ENCODE measurements at places on chromosomes 3 and 15.

DNA sequence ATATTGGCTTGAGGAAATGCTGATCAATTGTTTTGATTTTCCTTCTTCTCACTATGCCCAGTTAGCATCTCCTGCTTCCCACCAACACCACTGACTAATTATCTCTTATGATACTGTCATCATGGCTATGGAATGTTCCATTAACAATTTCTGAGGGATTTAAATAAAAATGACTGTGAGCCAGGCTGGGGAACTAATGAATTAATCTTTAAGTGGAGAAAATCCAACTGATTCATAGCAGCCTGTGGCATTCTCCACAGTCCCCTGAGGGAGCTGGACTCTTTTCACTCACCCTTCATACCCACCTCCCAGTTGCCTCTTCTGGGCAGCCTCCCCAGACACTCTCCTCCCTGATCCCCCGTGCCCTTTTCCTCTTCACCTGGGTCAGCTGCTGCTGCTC, 353.6 kb downstream of the CLSTN2 start:
- DNase-seq = no peak

DNA sequence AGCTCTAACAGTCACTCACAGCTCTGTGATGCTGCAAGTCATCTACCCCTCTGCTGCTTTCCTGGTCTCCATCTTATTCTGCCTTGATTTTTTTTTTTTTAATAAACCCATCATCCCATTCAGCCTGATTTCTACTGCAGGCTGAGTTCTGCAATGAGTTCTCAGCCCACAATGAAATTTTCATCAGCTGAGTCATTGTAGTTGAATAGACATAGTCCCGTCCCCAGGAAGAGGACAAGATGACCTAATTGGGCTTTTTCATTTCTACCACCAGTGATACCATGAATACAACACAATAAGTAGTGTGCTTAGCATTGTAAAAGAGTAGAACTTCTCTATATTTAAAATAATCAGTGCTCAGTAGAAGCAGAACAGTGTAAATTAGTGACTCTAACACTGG, 59.3 kb downstream of the C3orf85 start:
- DNase-seq = no peak

GRCh38 chr3:189457631-189458412, 173.4 kb upstream of the TP63 start:
- no peak for DNase-seq

DNA sequence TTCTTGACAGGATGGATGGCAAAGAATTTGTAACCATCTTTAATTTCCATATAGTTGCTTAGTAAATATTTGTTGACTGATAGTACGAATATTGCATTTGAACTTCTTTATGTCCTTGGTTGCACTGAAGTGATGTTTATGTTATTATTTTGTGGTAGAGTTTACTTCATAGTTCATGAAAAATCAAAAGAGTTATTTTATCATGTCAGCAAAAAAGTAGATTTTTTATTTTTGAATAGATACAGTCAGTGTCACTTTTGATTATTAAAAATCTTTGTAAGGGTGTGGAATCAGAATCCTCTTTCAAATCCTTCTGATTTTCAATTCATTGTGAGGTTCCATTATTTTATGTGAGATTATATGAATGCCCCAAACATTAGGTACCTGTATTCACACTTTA, 35.0 kb downstream of the FILIP1L start:
- no peak for DNase-seq

GRCh38 chr3:158808697-158809096, 6.8 kb downstream of the MFSD1 start:
- no peak for DNase-seq

DNA sequence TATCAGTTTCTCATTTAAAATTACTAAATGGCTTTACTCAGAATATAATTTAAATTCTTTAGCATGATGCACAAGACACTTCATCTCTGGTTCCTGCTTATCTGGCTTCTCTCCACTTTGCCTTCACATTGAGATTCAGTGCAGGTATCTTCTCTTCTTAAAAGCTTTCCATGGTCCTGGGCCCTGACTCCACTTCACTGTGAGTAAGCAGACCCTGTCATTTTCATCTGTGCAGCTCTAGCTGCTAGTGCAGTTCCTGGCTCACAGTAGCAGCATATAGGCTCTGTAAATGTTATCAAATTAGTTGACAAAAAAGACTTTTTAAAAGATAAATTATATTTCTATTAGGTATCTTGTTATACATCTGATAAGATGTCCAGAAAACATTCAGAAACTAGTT, 58.8 kb downstream of the BCHE start:
- no peak for DNase-seq

DNA sequence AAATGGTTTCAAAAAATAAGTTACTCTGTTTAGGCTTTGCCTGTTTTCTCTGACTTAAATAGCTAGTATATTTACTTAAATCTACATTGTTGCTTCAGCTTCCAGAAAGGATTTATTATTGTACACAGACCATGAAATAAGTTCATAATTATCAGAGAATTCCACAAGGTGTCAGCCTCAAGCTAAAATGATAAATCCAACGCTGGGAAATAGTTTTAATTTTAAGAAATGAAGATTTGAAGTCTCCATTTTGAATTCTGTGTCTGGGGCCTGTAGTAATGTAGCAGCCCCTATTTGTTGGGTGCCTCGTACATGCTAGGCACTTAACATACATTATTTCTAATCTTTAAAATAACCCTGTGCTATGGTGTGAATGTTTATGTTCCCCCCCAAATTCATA, 92.6 kb upstream of the KCNMB2 start:
- DNase-seq = no peak

- peak; percentile 4 for DNase-seq
These were observed 367.9 kb upstream of the PROK2 start for GRCh38 chr3:72152551-72153476.

GRCh38 chr15:71757741-71758530, 52.4 kb upstream of the NR2E3 start:
- DNase-seq = no peak

- DNase-seq = no peak
These were observed 6.0 kb downstream of the SSR3 start for GRCh38 chr3:156548902-156549301.
